Naive B cell (primary cell): ENCODE measurements at places on chromosomes 11 and 22.

DNA sequence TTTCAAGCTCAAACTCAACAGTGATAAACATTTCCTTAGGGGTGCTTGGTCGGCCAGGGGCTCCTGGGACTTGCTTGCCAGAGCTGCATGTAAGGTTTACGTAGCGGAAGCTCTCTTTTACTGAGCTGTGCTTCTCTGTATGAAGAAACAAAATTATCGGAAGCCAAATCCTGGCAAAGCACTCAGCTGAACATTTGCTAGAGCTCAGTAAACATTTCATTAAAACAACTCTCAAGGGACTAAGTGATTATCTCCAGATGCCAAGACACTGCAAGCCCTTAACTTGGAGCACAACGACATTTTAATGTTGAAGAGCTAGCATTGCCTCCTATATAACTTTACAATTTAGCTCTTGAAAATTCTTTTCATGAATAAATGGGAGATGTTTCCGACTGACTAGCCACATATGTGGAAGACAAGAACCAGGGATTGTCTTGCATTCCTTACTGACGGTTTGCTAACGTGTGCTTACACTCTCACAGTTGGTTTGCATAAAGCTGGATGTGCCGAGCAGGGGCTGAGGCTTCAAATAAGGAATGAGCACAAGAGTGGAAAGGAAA, 43.4 kb downstream of the SCUBE2 start:
- DNase-seq, result no peak

DNA sequence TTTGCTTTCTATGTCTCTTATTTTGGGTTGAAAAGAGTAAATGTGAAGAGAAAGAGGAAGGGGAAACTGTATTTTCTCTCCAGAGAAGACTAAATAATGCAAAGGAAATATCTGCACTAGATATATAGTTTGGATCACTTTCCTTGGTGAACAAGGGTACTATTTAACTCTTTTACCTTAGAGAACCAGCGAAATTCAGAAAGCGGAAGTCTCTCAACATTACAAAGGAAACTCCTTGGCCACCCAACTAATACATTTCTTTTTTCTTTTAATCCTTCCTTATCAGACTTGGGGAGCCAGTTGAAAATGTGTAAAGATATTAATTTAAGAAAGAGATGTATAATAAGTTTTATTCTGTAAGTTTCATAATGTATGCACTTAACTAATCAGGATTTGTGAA, 64.2 kb downstream of the SESN3 start:
- no peak for DNase-seq

DNA sequence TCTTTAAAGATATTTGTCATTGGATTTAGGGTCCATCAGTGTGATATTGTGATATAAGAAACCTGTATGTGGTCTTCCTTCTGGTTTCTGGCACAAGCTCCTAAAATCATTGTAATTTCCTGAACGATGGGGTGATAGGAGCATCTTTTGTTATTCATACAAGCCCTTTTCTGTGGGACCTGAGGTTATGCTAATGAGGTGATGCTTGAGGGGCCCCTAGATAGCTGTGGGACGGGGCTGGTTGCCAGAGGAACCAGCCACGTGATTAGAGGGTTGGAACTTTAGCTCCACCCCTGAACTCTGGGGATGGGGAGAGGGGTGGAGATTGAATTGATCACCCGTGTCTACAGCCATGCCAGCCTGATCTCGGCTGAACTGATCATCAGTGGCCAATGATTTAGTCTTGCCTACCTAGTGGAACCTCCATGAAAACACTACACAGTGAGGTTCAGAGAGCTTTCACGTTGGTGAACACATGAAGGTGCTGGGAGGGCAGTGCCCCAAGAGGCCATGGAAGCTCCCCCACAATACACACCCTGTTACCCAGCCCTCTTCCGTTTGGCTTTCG, 62.8 kb downstream of the BCR start:
- peak; percentile 65 for DNase-seq

- DNase-seq, result no peak
These were observed 27.8 kb downstream of the SDHD start for GRCh38 chr11:112114460-112114859.

DNA sequence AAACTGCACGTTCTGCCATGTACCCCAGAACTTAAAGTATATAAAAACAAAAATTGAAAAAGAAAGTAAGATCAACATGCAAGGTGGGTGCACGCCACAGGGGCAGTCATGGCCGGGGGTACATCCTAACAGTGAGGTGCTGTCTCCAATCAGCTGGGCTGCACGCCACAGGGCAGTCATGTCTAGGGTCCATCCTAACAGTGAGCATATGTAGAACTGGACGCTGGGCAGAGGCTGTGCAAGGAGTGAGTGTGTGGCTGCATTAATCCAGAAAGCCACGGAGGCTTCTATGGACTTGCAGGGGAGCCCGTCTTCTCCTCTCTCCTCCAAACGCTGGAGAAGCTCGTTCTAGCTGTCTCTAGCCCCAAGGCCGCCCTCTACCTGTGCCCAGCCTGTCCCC, 1105.0 kb downstream of the BRD1 start:
- DNase-seq, result no peak

DNA sequence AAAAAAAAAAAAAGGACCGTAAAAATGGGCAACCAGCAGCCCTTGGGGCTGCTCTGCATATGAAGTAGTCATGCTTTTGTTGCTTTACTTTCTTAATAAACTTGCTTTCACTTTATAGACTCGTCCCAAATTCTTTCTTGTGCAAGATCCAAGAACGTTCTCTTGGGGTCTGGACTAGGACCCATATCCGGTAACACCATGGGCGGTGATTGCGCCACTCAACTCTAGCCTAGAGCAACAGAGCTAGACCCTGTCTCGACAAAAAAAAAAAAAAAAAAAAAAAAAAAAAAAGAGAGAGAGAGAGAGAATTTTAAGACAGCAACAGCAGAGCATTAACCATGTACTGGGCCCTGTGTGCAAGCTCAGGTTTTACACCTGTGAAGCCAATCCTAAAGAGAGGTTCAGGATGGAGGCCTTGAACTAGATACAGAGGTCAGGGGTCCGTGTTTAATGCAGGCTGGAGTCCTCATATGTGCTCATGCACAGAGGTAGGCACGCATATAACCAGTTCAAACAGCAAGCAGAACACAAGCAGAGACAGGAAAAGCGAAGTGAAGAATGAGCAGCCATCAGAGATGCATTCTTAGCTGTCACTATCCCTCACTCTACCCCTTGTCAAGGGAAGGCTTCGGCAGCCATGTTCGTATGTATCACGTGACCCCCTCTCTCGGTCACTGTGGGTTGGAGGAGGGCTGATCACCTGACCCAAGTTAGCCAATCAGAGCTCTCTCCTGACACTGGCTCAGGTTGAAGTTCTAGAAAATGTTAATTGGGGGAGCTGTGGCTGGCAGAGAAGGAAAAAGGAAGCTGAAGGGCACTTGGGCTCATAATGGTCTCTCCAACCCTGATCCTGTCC, 16.7 kb upstream of the SYT12 start:
- DNase-seq, result no peak

DNA sequence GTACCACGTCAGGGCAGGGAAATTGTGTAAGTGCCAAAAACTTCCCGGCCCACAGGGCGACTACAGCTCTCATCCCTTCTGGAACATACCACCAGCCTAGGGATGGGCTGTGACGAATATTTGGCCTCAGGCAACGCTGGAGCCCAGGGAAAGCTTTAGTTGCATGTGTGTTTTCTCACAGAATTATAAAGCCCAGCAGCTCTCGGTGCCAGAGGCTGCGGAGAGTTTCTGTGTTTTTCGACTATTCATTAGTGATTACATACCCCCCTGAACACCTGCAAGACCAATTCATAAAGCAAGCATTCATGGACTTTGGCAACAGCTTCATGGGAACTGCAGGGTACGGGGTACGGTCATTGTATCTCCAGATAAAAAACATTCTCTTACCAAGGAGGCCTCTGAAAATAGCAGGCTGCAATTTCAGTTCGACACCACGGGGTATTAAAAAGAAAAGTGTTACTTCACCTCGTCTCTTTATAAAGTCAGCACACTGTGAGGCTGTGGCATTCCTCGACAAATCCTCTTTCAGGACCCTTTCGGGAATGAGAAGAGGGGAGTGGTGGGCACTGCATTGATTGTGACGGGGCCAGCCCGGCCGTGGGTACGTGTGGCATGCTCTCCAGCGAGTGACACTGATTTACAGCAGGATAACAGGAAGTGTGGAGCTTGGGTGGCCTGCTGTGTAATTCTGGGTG, 243.6 kb upstream of the SORL1-AS1 start:
- no peak for DNase-seq

DNA sequence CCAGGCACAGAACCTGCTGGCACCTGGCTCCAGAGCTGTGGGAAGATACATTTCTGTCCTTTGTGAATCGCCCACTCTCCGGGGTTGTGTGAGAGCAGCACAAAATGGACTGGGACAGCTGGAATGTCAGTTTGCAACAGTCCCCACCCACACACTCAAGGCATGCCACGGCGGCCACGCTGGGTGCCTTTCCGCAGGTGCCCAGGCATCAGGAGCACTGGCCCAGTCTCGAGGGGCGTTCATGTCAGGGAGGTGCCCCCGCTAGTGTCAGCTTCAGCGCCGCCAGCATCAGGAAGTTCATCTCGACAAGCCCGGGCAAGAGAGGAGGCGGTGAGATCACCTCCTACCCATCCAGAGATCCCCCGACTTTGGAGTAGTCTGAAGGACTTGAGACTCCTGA, 2.1 kb downstream of the TP53AIP1 start:
- no peak for DNase-seq

GRCh38 chr11:269146-269890, 8.9 kb upstream of the NLRP6 start:
- peak; percentile 92 for DNase-seq

DNA sequence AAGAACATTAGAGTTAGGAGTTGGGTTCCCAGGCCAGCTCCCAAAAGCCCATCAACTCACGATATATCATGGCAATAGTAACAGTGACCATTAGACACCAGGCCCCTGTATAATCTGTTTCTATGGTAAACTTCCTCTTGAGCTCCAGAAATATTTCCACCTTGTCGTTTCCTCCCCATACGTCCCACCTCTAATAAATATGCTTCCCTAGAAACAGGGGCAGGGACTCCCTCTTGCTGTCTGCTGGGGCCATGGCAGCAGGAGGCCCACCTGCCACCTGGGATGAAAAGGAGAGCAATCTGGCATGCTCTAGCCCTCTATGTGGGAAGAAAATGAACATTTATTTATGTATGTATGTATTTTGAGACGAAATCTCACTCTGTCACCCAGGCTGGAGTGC, 32.2 kb upstream of the AMOTL1 start:
- no peak for DNase-seq

GRCh38 chr11:112785719-112786118, 175.5 kb upstream of the NCAM1 start:
- DNase-seq, result no peak

DNA sequence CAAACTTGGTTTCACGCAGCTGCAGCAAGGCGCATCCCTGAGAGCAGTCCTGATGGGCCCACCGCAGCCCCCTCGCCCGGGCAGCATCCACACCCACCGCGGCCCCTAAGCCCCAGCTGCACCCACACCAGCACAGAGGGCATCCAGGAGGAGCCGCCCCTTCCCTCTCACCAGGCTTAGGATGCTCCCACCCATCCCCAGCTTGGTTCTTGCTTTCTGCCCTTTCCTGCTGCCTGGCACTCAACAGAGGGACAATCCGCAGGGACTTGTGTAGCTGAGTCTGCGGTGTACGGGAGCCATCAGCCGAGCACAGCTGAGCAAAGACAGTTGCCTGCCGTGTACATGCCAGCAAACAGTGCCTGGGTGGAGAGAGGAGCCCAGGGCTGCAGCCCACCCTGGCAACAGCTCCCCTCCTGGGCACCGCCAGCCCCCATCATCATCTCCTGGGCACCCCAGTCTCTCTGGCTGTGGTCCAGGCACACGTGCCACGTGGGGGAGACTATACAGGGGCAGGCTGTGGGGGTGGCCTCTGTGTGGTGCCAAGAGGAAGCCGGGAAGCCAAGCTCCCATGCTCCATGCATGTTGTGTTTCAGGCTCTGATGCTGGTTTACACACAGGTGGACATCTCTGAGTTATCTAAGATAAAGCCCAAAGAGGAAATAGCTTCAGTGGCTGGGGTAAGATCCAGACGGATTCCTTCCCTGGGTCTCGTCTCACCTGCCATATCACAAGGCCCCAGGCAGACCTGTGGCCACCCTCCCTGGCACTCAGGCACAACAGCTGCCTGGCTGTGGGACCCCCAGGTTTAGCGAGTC, 36.0 kb upstream of the GNB1L start:
- no peak for DNase-seq

DNA sequence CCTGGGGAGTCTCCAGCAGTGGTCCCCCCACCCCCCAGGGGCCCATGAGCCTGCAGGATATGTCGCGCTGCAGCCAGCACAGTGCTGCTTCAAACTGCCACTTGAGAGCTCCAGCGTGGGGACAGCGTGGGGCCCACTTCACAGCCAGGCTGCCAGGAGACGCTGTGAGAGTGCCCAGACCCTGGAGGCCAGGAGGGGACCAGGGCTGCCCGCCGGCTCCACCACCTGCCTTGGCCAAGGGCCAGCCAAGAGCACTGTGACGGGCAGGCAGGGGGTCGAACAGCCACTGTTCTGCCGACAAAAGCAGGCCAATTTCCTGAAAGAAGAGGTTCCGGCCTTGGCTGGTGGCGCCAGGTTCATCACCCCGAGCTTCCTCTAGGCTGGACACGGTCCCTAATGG, 60.2 kb downstream of the FLRT1 start:
- no peak for DNase-seq

- no peak for DNase-seq
These were observed 24.9 kb upstream of the CHKA start for GRCh38 chr11:68146010-68146540.

GRCh38 chr11:91239359-91239758, 985.3 kb upstream of the FAT3 start:
- DNase-seq, result no peak

- DNase-seq, result no peak
These were observed 38.3 kb downstream of the ATG13 start for GRCh38 chr11:46655631-46656030.

DNA sequence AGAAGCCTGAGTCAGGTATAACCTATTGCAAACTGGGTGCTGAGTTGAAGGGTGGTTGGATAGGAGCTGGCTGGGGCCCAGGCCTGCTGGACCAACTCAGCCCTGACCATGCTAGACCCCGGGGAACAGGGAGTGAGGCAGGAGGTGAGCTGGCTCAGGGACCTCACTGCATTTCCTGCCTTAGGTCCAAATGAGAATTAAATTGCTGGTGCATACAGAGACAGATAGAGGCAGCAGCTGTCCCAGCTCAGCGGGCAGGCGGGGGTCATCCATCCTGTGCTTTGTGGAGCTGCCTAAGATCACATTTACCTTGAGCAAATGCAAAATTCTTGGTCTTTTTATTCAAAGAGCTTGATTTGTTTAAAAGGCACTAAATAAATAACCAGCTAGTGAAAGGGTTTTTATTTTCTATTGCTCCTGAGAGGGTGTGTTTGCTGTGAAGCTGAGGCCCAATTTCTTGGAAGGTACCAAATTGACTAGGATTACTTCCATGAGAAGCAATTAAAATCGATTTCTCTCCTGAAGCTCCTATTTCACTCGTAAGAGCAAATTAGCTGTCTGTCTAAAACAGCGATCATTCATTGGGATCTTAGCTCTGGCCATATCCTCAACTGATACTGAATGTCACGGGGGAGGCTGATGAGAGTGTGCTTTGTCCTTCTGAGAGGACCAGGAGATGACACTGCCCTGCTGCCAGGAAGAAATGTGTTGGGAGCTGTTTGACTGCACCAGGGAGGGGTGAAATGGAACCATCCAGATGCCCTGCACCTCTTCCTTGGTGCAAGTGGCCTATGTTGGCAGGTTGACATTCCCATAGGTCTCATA, 24.9 kb downstream of the USH1C start:
- DNase-seq, result no peak

GRCh38 chr11:125148011-125148410, 16.5 kb upstream of the PKNOX2 start:
- DNase-seq, result no peak
